ENCODE measurements at places on chromosomes 2 and 18.

DNA sequence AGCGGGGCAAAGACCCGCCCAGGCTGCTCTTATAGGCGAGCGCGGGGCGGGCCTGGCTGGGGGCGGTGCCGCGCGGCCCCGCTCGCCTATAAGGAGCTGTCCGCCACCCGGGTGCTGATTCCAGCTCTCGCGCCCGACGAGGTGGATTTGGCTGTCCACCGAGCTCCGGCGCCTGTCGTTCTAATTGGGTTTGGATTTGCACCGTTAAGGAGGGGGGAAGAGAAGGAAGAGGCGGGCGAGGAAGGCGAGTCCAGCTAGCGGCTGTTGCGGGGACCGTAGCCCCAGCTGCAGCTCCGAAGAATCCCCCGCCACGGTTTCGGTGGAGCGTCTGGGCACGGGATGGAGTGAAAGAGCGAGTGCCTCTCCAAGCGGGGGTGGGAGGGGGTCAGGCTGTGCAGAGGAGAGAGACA, at the start of gene CNTNAP5:
Gene CNTNAP5 (plus strand): TSS at position 117 of the 410 bp plus-strand sequence. CDS start 364 bp downstream, outside the sequence.
- DNase-seq: no peak

GRCh38 chr18:21557607-21558253, 42.8 kb downstream of the ESCO1 start:
- no peak for DNase-seq

- DNase-seq: no peak
Observed at GRCh38 chr18:26307161-26307773, 81.0 kb downstream of the TAF4B start.

DNA sequence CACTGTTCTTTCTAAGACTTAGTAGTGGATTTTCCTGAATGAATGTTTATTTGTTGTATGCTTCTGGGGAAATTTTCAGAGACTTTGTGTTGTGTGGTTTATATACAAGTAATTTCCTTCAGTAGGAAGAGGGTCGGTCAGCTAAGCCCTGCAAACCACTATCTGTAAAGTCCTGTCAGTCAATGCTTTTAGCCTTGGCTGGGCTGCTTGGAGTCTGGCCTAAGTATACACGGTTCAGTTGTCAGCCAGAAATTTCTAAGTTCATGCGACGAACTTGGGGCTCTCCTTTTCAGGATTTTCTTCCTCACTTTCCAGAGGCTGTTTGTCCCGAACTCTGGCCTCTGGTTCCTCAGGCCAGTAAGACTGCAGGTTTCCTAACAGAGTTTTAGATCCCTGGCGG, 21.3 kb downstream of the C2orf49 start:
- DNase-seq: no peak

- DNase-seq: no peak
Observed at GRCh38 chr2:220165401-220165800, 538.0 kb downstream of the SLC4A3 start.

DNA sequence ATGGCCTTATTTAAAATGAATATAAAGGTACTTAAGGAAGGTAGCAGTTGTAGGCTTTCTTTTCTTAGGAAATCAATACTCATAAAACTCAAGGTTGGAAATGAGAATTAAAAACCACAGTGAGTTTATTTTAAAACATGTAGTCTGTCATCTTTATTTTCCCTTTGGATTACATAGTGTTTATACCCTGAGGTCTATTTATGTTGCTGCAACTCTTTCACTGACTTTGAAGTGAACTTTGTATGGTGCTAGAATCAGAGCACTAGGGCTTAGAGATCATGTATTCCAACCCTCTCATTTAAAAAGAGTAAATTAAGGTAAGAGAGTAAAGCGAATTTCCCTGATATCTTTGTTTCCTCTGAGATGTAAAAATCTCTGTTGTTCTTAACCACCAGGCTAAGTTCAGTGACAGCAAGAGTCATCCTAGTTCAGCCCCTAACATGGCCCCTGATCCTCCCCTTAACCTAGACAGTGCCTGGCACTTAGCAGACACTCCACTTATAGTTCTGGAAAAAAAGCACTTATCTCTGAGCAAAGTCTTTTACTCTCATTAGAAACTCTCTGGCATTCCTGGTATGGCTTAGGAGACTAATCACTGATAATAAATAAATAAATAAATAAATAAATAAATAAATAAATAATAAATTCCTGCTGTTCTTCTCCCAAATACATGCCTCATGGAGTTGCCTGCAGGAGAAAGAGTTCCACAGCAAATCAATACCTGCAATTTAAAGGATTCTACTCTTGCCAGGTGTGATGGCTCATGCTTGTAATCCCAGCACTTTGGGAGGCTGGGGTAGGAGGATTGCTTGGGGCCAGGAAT, 33.0 kb upstream of the PPP1R1C start:
- no peak for DNase-seq

- DNase-seq: no peak
Observed at GRCh38 chr2:130720036-130720435, 8.8 kb upstream of the GPR148 start.

- no peak for DNase-seq
Observed at GRCh38 chr2:74850496-74851190, 16.7 kb downstream of the HK2 start.

DNA sequence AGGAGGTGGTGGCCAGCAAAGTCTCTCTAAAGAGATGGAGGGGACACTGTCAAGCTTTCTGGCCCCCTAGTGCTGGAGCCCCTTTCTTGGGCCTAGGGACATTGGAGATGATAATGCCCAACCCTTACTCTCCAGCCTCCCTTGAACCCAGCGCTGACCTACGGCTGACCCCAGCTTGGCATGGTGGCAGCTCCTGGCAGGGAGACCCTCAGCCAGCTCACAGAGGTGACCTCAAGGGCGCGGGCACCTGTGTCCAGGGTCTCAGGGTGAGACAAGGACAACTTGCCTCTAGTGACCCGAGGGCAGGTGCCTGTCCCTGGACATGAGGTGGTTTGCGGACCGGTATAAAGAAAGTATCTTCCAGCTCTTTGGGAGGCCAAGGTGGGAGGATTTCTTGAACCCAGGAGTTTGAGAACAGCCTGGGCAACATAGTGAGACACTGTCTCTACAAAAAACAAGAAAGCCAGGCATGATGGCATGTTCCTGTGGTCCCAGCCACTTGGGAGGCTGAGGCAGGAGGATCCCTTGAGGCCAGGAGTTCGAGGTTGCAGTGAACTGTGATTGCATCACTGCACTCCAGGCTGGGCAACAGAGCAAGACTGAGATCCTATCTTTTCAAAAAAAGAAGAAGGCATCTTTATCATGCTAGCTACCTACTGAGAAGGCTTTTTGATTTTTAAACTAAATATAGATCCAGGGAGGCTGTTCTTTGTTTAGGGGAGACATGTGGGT, 3.3 kb upstream of the PER2 start:
- no peak for DNase-seq

GRCh38 chr2:169891593-169892298, 64.5 kb downstream of the UBR3 start:
- DNase-seq: no peak

DNA sequence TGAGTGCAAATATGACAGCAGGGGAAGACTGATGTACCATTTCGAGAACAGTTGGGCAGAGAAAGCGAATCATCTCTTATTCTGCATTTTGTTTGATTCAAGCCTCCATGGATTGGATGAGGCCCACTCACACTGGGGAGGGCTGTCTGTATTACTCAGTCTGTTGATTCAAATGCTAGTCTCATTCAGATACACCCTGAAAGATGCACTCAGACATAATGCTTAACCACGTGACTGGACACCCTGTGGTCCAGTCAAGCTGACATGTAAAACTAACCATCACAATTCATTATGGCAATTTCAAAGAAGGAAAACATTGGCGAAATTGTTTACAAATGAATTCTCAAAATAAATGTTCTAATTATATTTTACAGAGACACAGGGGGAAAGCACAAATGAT, 1210.2 kb downstream of the DPP10 start:
- DNase-seq: no peak

GRCh38 chr2:217929757-217930707, 72.8 kb downstream of the TNS1 start:
- no peak for DNase-seq

DNA sequence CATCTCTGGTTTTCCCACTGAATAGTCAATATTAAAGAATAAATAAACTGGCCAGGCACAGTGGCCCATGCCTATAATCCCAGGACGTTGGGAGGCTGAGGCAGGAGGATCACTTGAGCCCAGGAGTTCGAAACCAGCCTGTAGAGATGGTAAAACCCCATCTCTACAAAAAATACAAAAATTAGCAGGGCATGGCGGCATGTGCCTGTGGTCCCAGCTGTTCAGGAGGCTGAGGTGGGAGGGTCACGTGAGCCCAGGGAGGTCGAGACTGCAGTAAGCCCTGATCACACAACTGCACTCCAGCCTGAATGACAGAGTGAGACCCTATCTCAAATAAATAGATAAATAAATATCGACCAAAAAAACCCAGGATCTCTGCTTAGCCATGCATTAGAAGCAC, 50.2 kb upstream of the BIN1 start:
- no peak for DNase-seq

- no peak for DNase-seq
Observed at GRCh38 chr18:49815927-49816326, 2.6 kb upstream of the ACAA2 start.

DNA sequence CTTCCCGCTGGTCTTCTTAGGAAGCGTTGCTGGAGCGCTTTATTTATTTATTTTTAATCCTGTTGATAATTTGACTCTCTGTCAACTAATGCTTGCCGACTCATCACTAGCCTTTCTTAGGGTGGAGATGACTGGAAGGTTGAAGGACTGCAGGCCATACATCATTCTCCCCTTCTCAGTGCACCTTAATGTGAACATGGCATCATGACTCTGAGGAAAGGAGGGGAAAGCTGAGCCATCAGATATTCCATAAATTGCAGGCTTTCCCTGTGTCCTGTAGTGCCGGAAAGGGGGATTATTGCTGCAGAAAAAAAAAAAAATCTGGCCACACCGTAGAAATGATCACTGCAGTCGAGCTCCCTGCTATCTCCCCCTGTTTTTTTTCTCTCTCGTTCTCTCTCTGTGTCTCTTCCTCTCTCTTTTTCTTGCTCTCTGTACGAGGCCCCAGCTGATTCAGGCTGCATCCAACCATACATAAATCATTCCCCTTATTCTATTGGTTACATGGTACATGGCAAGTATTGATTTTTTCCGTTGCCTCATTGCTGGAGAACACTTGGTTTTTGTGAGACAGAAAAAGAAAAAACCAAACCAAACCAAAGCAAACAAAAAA, 125.8 kb upstream of the EFEMP1 start:
- DNase-seq: no peak

DNA sequence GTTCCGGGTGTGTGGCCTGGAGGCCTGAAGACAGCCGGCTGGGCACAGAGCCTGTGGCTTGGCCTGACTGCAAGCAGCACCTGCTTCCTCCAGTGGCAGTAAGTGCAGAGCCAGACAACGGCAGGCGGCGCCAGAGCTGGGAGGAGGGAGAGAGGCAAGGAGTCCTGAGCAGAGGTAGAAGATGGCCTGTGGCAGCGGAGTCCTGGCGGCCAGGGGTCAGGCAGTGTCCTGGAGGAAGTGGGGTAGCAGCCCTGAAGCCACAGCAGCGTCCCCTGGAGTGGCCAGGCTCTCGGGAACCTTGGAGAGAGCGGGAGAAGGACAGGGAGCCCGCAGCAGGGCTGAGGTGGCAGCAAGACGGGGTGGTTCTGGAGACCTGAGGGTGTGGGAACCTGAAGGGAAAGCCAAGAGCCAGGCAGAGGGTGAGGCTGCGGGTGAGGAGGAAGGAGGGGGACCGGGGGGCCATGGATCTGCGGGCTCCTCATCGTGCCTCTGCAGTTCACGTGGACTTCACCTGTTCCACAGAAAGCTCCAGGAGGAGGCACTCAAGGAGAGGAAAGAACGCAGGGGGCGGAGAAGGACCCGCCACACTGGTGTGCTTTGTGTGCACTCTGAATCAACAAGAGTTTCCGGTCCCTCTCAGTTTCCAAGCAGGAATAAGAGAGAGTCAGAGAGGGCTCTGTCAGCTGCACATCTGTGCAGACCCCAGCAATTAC, 85.9 kb downstream of the USP40 start:
- no peak for DNase-seq

DNA sequence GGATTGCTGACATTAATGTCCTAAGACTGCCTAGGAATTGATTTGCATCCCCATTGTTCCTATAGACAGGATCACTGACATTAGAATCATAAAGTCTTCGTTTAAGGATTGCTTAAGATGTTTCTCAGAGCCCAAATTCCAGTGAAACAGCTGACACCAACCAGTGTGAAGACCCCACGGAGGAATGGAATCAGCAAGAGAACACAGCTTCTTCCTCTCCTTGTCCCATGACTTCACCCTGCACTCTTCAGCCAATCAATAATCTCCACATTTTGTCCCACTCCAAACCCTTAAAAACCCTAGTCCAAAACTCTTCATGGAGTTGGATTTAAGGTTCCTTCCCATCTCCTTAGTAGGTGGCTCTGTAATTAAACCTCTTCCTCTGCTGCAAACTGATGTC, 157.0 kb upstream of the NDUFV2 start:
- DNase-seq: no peak

GRCh38 chr2:24883946-24884345, 36.1 kb downstream of the ADCY3 start:
- no peak for DNase-seq

DNA sequence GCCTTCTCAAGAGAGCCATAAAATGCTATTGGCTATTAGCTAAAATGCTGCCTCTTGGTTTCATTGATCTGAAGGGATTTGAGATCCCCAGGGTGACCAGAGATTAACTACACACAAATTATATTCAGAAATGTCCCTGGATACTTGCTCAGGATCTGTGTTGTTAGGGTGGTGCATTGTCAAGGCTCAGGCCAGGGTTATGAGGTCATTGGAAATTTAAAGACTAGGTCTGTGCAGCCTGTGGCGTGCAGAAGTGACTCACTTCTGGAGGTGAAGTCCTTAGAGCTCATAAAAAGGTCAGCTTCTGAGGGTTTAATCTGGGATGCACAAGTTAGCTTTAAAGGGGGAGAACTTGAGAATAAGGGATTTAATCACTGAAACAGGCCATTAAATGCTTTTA, 23.5 kb downstream of the LRRTM1 start:
- DNase-seq: no peak

DNA sequence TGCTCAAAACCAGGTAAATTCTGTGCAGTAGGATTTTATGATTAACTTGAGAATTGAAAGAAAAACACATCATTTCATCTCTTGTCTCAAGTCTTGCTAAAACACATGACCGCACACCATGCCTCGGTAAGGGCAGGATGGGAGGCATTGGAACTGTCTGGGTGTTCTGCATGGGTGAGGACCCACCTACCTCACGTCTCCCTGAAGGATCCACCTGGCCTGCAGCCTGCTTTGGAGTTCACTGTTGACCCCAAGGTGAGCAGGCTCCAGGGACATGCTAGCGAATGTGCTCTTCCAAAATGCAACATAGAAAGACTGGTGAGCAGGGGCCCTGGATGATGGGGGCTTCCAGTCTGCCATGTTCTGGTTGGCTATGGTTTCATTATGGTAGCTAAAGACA, 131.5 kb downstream of the NCK2 start:
- DNase-seq: no peak

DNA sequence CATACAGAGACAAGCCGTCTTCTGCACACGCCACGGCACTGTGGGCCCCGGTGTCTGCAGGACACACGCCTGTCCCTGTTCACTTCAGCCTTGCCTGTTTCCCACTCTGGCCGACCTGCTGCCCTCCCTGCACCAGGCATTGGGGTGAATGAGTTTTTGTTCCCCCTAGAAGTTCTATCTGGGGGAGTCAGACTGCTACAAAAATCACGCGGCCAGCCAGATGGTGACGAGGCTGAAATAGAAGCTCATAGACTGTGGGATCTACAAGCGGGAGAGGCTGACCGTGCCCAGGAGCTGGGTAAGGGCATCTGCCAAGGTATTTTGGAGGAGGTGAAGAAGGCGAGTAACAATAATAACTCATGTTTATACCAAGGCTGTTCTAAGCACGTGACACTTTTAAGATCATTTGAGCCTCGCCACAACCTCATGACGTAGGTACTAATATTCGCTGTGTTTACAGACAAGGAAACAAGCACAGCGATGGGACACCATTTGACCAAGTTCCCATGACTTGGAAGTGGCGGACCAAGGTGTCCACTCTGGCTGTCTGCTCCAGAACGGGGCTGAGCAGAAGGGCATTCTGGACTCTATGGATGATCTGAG, 53.6 kb downstream of the KCNF1 start:
- DNase-seq: no peak

All from activated T-cell treated with anti-CD3 and anti-CD28 coated beads for 4 hours (primary cell).